CD4-positive, alpha-beta memory T cell (primary cell): ENCODE measurements at places on chromosomes 3 and 15.

DNA sequence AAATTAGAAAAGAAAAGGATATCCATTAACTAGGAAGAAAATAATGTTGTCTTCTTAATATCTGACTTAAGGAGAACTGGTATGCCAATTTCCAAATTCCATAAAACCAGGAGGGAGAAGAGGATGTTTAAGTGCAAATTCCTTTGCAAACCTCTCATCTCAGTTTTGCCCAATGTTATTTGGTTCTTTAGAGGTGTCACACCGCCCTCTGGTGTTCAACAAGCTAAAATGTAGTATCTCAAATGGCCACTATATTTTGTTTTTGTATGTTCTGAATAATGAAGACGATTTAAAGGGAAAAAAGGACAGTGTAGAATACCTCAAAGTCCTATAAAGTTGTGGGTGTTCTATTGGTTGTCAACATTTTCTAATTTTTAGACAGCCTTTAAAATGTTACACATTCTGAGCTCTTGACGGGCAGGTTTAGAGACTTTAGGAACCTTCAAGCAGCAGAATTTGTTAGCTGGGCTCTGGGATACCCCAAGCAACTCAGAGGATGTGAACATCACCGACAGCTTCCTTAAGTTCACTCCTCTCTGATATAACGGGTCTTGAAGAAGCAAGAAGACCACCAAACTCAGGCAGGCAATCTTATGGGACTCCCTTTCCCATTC is 458.3 kb downstream of the MFSD1 start:
- peak; percentile 7 for DNase-seq

DNA sequence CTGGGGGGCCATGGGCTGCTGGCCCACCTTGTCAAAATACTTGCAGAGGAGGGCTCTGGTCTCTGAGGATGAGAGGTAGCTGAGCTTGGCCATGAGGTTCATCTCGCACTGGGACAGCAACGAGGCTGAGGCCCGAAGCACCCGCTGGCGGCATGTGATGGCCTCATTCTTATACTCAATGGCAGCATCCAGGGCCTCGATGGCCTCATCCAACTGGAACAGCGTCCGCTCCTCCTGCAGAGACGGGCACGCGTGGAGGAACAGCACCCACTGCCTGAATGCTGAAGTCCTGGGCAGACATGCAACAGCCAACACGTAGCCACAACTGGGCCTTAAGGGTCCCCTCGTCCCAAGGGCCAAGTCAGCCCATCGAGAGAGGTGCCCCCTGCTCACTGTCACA is 25.0 kb downstream of the KIF7 start:
- no peak for DNase-seq

- no peak for DNase-seq
Measured at GRCh38 chr3:67685499-67685898, 31.1 kb upstream of the SUCLG2 start.

DNA sequence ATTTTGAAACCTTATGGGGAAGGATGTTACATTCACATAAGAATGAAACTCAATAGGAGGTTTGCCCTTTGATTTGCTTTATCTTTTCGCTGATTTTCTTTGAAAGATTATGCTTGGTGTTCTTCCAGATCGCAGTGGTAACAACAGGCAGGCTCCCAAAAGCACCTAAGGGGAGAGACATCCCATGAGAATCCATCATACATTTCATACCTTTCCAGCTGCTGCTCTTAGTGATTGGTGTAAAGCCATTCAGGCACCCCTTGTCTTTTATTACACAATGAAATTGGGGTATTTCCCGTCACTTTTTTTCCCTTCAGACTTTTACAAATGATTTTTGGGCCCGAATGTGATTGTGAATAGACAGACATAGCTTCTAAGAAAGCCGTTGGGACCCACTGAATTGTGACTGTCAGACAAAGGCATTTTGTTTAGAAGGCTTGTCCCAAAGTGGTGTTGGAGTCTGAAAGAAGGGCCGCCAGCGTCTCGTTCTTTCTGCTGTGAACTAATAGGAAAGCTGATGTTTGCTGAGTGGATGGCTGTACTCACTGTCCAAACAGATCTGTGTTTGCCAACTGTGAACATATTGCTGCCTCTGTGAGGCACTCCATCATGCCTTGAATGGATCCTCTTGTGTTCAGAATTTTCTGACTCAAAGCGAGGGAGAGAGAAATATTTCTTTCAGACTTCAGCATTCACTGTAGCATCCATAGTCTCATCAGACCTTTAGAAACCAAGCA is 164.3 kb downstream of the FNDC3B start:
- no peak for DNase-seq

GRCh38 chr3:193630005-193630404 is 37.0 kb downstream of the OPA1 start:
- no peak for DNase-seq

GRCh38 chr3:167839460-167840134 is 104.1 kb downstream of the SERPINI1 start:
- DNase-seq: no peak
